ENCODE measurements at places on chromosomes 6 and 20. TPM values are rescaled to one million over a fixed set of nuclear protein-coding genes. Genes with fewer than 3 reads are reported as not detected.

- no peak for DNase-seq
Measured at GRCh38 chr20:32634041-32634805, 39.5 kb downstream of the C20orf203 start.

DNA sequence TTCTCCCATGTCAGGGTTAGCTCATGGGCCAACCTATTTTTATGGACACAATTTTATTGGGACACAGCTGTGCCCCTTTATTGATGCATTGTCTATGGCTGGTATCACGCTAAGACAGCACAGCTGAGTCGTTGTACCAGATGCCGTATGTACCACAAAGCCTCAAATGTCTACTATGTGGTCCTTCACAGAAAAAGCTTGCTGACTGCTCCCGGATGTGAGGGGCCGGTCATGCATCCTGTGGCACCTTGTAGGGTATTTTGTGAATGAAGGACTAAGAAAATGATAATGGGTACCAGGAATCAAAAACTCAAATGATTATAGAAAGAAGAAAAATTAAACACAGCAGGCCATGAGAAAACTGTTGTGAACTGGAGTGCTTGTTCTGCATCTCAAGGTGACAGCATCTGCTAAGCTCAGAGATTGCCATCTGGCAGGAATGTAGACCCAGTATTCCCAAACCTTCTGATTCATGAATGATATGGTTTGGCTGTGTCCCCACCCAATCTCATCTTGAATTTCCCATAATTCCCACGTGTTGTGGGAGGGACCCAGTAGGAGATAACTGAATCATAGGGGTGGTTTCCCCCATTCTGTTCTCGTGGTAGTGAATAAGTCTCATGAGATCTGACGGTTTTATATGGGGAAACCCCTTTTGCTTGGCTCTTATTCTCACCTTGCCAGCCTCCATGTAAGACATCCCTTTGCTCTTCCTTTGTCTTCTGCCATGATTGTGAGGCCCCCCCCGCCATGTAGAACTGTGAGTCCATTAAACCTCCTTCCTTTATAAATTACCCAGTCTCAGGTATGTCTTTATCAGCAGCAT lies 248.5 kb downstream of the TSHZ2 start:
- DNase-seq: no peak

The HTR1B gene
- 2.2 TPM for total RNA-seq

The RPS6KA2 gene
- total RNA-seq: 4.6 TPM

The ERVFRD-1 gene
- total RNA-seq: under 0.01 TPM

The HUS1B gene
- 2.2 TPM for total RNA-seq

DNA sequence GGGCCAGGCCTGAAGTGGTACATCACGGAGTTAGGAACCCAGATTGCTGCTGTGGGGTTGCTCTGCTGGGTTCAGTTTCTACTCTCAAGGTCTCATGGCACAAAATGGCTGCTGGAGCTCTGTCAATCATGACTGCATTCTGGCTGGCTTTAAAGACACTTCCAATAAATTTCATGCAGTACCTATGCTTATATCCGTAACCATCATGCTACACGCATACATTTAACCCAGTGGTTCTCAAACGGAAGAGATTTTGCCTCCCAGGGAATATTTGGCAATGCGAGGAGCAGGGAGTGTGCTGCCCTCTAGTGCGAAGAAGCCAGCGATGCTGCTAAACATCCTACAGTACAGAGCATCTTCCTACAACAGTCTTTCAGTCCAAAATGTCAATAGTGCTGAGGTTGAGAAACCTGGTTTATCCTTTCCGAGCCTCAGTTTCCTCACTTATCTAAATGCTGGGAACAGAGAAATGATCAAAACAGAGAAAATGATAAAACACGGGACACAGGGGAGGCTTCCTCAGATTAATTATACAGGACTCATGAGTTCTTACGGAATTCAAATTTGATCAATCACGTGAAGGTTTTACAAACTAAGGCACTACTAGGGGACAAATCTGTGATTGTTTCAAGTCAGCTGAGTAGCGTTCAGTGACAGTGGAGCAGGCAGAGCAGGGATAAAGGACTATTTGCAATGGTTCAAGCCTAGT lies 9.6 kb upstream of the SLC2A10 start:
- no peak for DNase-seq

GRCh38 chr6:166603043-166603690 lies 16.7 kb upstream of the RAMACL start:
- no peak for DNase-seq

The MYL9 gene
- 0.81 TPM for total RNA-seq

The ZKSCAN8 gene
- 14.0 TPM for total RNA-seq

The TMEM74B gene
- total RNA-seq: 0.27 TPM

- no peak for DNase-seq
Measured at GRCh38 chr20:17940224-17940971, 28.2 kb downstream of the SNX5 start.

DNA sequence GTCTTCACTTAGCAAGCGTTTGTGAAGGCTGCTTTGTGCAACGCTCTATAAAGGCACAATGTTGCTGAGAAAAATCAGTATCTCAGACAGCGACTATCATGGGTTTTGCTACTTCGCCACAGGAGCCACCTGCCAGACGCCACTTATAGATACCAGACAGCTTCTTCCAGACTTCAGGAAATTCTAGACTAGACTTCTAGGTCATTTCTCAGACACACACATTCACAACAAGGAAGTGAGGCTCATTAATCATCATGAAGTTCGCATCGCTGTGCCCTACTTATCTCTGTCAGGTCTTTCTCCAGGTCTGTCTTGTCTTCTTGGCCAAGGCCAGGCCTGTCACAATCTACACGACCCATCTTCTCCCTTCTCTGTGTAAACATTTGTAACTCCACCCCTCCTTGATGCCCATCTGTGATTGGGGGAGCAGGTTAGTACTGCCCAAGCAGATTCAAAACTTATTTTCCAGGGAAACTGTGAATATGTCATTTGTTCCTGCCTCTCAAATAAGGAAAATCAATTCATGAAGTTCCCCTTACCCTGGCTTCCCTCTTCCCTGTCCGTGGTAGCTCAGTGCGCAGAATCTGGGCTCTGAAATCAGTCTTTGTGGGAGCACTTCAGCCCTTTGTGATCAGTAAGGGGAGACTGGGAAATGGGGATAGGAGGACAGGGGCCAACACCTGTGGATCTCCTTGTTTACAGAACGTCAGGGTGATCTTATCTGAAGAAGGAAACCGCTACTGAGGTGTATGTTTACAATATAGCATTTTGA lies 115.5 kb downstream of the TNFAIP3 start:
- no peak for DNase-seq

GRCh38 chr20:47432834-47433210 lies 68.9 kb upstream of the NCOA3 start:
- DNase-seq: no peak

- DNase-seq: no peak
Measured at GRCh38 chr20:48246061-48246790, 460.9 kb upstream of the SULF2 start.

- no peak for DNase-seq
Measured at GRCh38 chr6:138593909-138594757, 94.8 kb upstream of the NHSL1 start.

DNA sequence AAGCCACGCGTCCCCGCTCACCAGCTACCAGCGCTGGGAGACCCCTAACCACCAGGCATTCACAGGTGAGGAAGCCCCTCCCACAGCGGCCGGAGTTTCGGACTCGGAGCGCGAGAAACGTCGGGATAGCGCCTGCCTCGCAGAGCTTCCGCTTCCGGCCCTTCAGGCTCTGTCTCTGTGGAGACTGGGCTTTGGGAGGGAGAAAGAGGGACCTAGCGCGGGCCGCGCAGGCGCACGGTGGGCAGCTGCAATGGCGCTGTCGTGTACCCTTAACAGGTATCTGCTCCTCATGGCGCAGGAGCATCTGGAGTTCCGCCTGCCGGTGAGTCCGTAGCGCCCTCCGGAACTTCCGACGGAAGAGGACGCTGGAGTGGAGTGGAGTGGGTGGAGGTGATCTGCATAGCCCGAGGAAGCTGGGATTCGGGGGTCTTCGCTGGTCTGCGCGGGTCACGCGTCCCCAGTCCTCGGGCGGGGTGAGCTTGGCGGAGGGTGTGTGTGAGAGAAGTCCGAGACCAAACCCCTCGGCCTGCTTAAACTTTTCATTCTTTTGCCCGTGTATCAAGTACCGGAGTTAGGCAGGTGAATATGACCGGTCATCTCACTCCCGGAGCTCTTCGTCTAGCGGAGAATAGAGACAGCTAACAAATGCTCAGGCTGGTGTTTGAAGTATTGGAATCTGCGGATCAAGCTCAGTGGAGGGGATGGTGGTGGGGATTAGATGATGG lies at the start of gene TRMT11:
Gene TRMT11 (plus strand): TSS at position 240 of the 725 bp plus-strand sequence. CDS start 11 bp downstream, at position 251.
- peak; percentile 57 for DNase-seq

- DNase-seq: no peak
Measured at GRCh38 chr6:127180426-127180825, 62.0 kb downstream of the RSPO3 start.

The KCNK5 gene
- 18.6 TPM for total RNA-seq

GRCh38 chr6:137728386-137729349 lies 138.4 kb upstream of the TNFAIP3 start:
- DNase-seq: no peak

- DNase-seq: no peak
Measured at GRCh38 chr6:23181356-23182110, 612.2 kb downstream of the HDGFL1 start.

DNA sequence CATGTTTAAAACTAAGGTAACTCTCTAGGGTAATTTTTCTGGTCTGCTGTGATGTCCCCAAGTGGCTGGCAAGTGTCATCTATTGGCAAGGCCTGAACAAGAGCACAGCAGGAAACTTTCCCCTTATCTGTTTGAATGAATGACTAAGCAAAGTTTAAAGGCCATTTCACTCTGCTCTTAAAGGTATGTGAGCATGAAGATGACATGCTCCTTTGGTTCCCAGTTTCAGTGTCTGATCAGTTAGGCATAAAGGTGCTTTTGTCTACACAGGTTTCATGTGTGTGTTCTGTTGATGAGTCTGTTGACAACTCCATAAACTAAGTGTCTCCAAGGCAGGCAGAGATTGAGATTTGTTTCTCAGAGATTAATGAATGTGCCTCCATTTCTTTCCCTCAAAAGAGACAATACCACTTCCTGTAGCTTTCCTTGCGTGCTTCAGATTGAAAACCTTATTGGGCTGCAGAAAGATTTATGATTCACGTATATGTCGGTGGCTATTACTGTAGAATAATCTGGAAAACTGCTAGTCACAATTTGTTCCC lies 83.9 kb downstream of the MAP3K7 start:
- no peak for DNase-seq

DNA sequence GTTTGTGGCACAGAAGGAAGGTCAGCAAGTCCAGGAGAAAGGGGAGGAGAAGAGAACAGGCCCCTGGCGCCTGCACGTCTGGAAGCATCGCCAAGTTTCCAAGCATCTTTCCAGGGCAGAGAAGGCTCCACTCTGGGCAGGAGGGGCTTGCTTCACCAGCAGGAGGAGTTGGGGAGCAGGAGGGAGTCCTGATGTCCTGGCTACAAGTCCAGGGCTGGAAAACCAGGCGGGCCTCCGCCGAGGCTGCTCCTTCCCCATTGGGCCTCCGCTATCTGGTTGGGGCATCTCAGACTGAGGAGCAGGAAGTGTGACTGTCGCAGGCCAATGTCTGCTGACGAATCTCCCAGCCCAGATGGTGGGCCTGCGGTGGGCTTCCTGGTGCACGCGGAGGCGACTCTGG lies 421.9 kb downstream of the PREX1 start:
- DNase-seq: peak; percentile 13

GRCh38 chr6:17278289-17279063 lies 2.7 kb upstream of the RBM24 start:
- DNase-seq: no peak

The NNAT gene
- 2.2 TPM for total RNA-seq

The CENPW gene
- total RNA-seq: 1.1 TPM

GRCh38 chr20:8066662-8067061 lies 47.1 kb upstream of the TMX4 start:
- DNase-seq: no peak

- no peak for DNase-seq
Measured at GRCh38 chr20:49814057-49814694, 1.5 kb downstream of the SLC9A8 start.

GRCh38 chr20:54004445-54004844 lies 65.9 kb downstream of the BCAS1 start:
- DNase-seq: no peak

The SIRPG gene
- under 0.01 TPM for total RNA-seq

DNA sequence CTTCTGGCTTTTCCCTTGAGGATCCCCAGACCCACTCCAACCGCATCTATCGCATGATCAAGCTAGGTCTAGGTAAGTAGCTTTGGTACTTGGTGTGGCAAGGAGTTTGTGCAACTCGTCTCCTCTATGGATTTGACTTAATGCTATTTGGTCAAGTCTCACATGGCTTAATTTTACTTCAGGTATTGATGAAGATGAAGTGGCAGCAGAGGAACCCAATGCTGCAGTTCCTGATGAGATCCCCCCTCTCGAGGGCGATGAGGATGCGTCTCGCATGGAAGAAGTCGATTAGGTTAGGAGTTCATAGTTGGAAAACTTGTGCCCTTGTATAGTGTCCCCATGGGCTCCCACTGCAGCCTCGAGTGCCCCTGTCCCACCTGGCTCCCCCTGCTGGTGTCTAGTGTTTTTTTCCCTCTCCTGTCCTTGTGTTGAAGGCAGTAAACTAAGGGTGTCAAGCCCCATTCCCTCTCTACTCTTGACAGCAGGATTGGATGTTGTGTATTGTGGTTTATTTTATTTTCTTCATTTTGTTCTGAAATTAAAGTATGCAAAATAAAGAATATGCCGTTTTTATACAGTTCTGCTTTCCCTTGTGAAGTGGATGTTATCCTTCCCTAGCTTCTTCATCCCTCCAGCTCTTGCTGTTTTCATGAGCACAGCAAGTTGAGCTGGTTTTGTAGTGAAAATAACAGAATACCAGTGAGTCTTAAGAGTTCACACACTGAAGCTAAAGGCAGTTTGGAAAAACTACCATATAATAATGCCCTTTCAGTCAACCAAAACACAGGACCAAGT lies 3.8 kb downstream of the SLC35B2 start:
- DNase-seq: no peak

GRCh38 chr6:130009146-130009545 lies 9.2 kb upstream of the L3MBTL3 start:
- DNase-seq: no peak

DNA sequence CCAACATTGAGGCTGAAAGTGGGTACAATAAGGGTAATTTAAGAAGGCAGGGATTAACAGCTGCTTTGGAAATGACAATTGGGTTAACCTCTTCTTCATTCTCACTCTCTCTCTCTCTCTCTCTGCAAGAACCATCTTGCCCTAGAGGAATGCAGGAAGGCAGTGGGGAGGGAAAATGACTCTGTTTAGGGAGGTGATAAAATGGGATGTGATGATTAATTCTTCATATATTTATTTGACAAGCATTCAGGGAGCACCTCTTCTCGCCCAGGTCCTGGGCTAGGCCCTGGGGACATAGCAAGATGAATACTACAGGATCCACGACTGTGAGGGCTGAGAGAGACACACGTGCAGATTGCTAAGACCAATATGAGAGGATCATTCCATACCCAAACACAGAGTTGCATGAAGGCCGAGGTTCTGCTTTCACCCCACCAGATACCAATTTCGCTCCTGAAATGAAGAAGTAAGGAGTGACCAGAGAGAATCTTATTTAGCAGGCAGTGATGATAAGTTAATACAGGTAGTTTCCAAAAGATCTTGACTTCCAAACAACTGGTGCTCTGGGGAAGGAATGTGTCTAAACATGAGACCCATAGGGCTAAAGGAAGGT lies 13.3 kb upstream of the PTPN1 start:
- no peak for DNase-seq

The ALDH5A1 gene
- 14.5 TPM for total RNA-seq

- DNase-seq: peak; percentile 71
Measured at GRCh38 chr6:141484711-141485110, 648.0 kb upstream of the GJE1 start.

- DNase-seq: no peak
Measured at GRCh38 chr20:36441416-36441815, 99.9 kb upstream of the MYL9 start.

Measured in hematopoietic multipotent progenitor cell (in vitro differentiated cells).